ENCODE measurements at places on chromosomes 6 and 20. TPM values are rescaled to one million over a fixed set of nuclear protein-coding genes. Genes with fewer than 3 reads are reported as not detected.

Gene COL12A1
- 146 TPM for total RNA-seq

Gene RNF217
- total RNA-seq = 33.3 TPM

Gene SPATS1
- total RNA-seq = not detected

Gene FAM217A
- total RNA-seq = not detected

Gene PSORS1C2
- not detected for total RNA-seq

Gene APOBEC2
- total RNA-seq = not detected

DNA sequence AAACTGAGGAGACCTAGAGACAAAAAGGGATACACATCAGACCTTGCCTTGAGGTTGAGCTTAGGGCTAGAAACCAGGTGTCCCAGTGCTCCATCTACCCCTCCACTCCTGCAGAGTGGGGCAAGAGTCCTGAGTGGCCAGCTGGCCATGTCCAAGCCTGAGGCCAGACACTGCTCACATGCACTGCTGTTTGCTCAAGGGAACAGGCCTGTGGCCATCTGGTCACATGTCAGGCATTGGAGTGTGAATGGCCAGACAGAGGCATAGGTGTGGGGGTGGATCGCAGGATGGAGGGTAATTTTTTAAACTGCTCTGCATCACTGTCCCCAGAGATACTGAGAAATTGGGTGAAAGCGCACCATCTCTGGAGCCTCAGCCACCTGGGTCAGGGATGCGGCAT is 30.5 kb downstream of the MAFB start:
- H3K4me3 ChIP-seq = no peak overlapping the region
- no peaks in the 10 kb centered on the region for H3K36me3 ChIP-seq
- DNase-seq = no peak
- no peaks in the 10 kb centered on the region for H3K27me3 ChIP-seq
- H3K27ac ChIP-seq = no peak overlapping the region
- H3K4me1 ChIP-seq = no peaks in the 10 kb centered on the region

DNA sequence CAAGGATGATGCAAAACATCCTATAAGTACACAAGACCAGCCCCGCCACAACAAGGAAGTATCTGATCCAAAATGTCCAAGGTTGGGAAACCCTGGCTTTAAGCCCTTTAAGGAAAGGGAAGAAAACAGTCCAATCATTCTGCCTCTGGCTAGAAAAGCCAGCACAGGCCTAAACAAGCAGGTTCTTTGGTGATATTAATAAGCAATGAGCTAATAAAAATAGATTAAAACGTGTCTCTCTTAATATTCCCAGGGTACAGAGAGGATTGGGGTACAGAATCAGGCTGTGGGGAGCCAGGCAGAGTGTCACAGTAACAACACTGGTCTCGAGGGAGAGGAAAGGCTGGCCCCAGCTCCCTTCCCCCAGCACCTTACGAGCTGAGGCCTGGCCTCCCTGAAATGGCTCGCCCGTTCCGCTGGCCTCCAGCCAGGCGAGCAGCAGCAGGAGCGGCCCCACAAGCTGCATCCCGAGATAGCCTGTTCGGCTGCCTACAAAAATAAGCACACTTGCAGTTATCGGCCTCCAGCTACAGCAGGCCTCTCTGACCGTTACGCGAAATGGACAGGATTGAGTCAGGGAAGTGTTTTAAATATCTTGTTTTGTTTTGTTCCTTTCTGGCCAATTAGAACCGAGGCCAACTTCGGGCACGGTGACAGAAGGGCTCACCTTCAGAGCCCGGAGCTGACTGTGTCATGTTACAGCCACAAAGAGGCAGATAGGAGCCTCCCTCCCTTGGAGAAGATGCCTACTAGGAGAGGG is 4.0 kb upstream of the ZMYND8 start:
- peaks cover 38% of the 10 kb centered on the region for H3K4me1 ChIP-seq
- peak; percentile 88 for DNase-seq
- no peaks in the 10 kb centered on the region for H3K27me3 ChIP-seq

DNA sequence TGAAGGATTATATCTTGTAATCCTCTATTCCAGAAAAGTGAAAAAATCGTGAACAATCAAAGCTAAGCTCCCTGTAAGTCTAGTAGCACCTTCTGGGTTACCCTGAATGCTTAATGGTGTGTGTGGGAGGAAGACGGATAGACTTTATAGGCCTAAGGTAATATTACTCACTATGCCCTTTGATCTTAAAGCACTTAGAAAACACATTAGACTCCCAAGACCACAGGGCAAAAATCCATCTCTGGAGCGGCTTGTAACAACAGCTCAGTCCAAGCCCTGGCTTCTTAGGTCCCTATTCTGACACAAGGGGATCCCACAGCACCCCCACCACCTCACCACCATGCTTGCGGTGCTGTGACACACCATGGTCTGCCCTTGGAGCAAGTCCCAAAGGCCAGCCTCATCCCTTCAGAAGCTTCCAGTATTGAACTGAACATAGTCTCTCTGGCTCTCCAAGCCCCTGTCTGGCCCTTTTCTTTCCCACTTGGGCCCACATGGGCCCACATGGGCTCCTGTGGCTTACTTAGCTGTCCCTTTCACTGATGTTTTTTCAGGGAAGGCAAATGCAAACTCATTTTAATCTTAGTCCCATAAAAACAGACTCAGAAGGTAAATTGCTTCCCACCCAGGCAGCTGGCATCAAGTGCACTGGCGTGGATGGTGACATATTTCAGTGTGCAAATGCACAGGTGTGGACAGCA is 28.3 kb downstream of the C6orf132 start:
- no peaks in the 10 kb centered on the region for H3K36me3 ChIP-seq
- H3K27me3 ChIP-seq = no peaks in the 10 kb centered on the region
- DNase-seq = no peak
- no peak overlapping the region for H3K4me3 ChIP-seq

DNA sequence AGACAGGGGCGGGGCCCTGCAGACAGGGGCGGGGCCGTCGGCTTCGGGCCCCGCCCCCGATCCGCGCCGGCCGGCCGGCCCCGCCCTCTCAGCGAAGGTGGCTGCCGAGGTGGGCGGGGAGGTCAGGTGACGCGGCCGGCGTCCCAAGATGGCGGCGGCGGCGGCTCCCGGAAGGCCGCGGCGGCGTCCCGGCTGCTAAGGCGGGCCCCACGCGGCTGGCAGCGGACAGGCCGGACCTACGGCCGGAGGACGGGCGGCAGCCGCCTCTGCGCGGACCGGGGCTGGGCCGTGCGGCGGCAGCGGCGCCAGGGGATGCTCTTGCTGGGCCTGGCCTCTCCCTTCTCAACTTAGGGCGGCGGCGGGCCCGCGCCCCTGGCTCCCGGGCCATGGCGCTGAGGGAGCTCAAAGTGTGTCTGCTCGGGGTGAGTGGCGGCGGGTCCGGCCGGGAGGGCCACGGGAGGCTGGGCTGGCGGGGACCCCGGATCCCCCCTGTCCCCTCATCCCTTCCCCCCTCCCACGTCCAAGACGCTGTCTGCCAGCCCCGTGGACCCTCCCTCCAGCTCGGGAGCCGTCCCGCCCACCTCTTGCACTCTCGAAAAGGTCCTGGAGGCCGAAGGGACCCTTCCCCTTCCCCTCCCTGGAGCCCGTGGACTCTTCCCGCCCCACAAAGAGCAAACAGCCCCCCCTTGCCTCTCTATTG is at the start of gene RAB22A:
RAB22A (plus strand) TSS at position 125 of the 700 bp plus-strand sequence; CDS start at position 387, 262 bp downstream.
- H3K36me3 ChIP-seq = no peaks in the 10 kb centered on the region
- H3K4me3 ChIP-seq = peak within 1 kb of the TSS; percentile 99
- H3K27ac ChIP-seq = peak within 1 kb of the TSS; percentile 73
- no peaks in the 10 kb centered on the region for H3K27me3 ChIP-seq
- peaks cover 4% of the 10 kb centered on the region for H3K4me1 ChIP-seq
- peak; percentile 86 for DNase-seq

DNA sequence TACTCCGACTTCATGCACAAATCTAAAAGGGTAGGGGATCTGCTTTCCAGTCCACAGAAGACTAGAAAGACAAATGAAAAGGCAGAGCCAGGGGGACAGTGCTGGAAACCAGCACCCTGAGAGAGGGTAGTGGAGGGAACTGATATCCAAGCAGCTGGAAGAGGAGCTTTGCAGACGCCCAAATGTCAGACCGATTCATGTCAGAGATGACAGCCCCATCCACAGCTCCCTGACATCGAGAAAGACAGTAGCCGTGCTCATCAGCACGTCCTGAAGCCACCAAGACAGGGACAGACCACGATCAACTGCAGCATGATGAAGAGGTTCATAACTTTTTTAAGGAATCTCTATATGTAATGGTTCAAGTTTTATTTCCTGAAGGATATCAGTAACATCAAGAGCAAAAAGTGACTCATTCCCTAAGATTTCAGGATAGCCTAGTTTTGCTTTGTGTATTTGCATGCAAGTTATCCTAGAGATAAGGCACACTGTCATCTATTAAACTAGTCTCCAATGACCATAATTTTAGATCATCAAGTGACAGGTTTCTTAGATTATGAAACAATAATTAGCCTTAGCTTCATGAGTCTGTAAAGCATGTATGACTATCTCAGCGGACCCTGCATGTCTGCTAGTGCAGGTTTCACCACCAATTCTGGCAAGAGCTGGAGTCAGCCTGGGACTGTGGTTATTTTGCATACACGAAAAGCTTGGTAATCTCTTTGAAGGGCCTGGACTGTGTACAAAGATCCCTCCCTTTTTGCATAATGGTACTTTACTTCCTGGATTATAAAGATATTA is 43.0 kb downstream of the PRDM1 start:
- no peaks in the 10 kb centered on the region for H3K27me3 ChIP-seq
- H3K4me3 ChIP-seq = no peak overlapping the region
- no peak for DNase-seq
- H3K36me3 ChIP-seq = no peaks in the 10 kb centered on the region

- H3K4me3 ChIP-seq = no peak overlapping the region
- peaks cover 3% of the 10 kb centered on the region for H3K4me1 ChIP-seq
These were observed 2.8 kb upstream of the EPB41L2 start for GRCh38 chr6:131065824-131066171.

DNA sequence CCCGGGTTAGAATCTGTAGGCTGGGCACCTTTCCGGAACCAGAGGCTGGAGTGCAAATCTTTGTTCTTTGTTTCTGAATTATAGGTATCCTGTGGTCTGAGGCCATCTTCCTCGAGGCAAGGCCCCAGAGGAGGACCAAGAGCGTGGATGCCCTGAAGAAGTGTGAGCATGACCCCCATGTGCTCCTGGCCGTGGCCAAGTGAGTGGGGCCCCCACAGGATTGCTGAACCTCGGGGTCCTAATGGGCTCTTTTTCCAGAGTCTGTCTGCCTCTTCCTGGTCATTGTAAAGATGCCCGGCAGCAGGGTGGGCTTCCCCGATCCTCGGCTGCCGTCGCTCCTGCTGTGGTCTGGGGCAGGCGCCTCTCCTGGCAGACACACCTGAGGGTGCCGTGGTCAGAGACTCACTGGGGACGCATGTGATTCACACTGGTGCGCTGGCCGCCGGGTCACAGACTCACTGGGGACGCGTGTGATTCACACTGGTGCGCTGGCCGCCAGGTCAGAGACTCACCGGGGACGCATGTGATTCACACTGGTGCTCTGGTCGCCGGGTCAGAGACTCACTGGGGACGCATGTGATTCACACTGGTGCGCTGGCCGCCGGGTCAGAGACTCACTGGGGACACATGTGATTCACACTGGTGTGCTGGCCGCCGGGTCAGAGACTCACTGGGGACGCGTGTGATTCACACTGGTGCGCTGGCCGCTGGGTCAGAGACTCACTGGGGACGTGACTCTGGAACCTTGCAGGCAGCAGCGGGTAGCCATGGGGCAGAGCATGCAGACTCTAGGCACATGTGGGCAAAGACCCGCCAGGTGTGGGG is 6.5 kb upstream of the C20orf204 start:
- no peaks in the 10 kb centered on the region for H3K27me3 ChIP-seq
- H3K27ac ChIP-seq = no peak overlapping the region
- no peak overlapping the region for H3K4me3 ChIP-seq
- no peaks in the 10 kb centered on the region for H3K36me3 ChIP-seq

- H3K4me3 ChIP-seq = no peak overlapping the region
- H3K36me3 ChIP-seq = no peaks in the 10 kb centered on the region
- no peaks in the 10 kb centered on the region for H3K4me1 ChIP-seq
- H3K27ac ChIP-seq = no peak overlapping the region
- no peak for DNase-seq
- H3K27me3 ChIP-seq = no peaks in the 10 kb centered on the region
These were observed 842.0 kb downstream of the HACE1 start for GRCh38 chr6:104017410-104018381.

- H3K27me3 ChIP-seq = no peaks in the 10 kb centered on the region
- H3K36me3 ChIP-seq = no peaks in the 10 kb centered on the region
- no peak for DNase-seq
- no peak overlapping the region for H3K27ac ChIP-seq
- no peak overlapping the region for H3K4me3 ChIP-seq
- peaks cover 9% of the 10 kb centered on the region for H3K4me1 ChIP-seq
These were observed 29.6 kb upstream of the MRGBP start for GRCh38 chr20:62766716-62767115.

All from ovary (tissue), 10 donors.